WERI-Rb-1 (cell line): ENCODE measurements at places on chromosomes 2 and 18.
A peak's percentile ranks its signal among the peaks of the same experiment; 100 is the strongest.

- no peak for DNase-seq
These were observed 25.3 kb upstream of the TNP1 start for GRCh38 chr2:216885117-216885553.

GRCh38 chr2:173210270-173211196 lies 134.9 kb downstream of the MAP3K20 start:
- peak; percentile 59 for DNase-seq

- peak; percentile 86 for DNase-seq
These were observed 128.4 kb downstream of the KLHL29 start for GRCh38 chr2:23513245-23513871.

DNA sequence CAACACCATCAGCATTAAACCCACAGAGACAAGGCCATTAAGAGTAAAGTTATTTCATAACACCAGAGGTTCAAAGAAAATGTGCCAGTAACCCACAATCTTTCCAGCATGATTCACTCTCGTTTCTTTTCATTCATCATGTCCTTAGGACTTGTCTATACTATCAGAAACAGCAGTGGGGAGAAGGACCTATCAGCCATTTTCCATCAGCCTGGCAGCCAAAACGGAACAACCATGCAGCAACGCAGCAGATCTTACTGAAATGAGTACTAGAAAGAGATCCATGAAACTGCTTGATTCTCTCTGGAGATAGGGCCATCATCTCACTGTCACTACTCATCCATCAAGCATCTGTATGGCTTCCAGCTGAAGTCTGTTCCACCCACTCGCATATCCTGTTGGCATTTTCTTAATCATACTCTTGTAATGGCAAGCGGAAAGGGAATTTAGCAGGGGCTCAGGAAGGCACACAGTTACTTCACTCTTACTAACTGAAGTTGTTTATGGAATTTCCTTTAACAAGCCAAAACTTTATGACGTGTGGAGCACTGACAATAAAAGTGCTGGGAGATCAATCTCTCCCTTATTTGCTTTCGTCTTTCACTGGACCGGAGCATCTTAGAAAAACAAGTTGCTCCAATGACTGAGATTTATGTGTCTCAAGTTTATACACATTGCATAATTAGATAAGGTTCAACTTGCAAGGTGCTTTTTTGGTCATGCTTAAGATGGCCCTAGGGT lies 69.7 kb downstream of the EPHA4 start:
- no peak for DNase-seq

GRCh38 chr2:181471783-181472182 lies 14.6 kb downstream of the ITGA4 start:
- DNase-seq: no peak

DNA sequence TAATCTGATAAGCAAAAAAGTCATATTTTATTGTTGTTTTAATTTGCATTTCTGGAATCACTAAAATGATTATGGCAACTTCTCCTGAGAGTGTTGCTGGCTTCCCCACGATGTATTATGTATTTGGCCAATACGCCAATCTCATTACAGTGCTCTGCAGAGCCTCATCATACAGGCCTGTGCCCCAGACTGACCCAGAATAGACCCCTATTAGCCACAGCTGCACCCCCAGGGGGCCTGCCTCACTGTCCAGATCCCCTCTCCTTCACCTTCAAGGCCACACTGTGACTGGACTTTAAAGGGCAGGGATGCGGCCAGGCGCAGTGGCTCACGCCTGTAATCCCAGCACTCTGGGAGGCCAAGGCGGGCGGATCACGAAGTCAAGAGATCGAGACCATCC lies 17.4 kb upstream of the COX7A2L start:
- no peak for DNase-seq

DNA sequence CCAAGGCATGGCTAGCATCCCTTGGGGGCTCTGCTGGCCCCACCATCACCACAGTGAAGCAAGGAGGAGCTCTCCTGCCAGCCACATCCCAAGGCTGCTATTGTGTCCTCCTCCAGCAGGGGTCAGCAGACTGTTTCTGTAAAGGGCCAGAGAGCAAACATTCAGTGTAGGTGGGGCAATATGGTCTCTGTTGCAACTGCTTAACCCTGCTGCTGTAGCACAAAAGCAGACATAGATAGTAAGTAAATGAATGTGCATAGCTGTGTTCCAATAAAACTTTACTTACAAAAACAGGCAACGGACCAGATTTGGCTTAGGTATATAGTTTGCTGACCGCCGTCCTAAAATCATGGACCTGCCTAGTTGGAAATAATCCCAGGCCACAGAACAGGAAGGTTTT lies 36.4 kb upstream of the ZBTB7C start:
- peak; percentile 94 for DNase-seq

- no peak for DNase-seq
These were observed 24.5 kb upstream of the RAPH1 start for GRCh38 chr2:203559641-203560040.
